Hypothalamus (tissue), 51 donors: ENCODE measurements at places on chromosomes 4 and X.

DNA sequence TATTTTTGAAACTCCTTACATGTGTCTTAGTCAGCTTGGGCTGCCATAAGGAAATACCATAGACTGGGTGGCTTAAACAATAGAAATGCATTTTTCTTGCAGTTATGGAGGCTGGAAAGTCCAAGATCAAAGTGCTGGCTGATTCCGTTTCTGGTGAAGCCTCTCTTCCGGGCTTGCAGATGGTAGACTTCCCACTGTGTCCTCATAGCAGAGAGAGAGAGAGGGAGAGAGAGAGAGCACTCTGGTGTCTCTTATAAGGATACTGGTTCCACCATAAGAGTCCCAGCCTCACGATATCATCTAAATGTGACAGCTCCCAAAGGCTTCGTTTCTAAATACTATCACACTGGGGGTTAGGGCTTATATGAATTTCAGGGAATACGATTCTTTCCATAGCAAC, 39.7 kb downstream of the ENPEP start:
- no peak for DNase-seq

DNA sequence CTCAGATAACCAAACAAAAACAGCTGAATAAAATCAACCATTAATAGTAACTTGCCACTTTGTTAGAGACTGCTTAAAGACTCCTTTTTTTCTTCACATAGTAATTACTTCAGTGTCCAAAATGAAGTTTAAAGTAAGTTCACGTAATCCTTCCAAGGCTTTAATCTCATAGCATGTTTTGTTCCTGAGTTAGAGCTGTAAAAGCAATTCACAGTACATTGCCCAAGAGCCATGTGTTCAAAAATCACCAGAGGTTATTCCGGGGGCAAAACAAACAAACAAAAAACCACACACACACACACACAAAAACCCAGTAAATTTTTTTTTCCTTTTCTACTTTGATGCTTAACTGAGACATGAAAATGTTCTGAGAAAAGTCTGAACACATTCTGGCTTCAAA, 6.1 kb downstream of the GPR82 start:
- DNase-seq, result no peak

- no peak for DNase-seq
These were observed 83.7 kb upstream of the NHS start for GRCh38 chrX:17291171-17291900.

GRCh38 chr4:101977076-101977475, 186.5 kb downstream of the BANK1 start:
- no peak for DNase-seq

DNA sequence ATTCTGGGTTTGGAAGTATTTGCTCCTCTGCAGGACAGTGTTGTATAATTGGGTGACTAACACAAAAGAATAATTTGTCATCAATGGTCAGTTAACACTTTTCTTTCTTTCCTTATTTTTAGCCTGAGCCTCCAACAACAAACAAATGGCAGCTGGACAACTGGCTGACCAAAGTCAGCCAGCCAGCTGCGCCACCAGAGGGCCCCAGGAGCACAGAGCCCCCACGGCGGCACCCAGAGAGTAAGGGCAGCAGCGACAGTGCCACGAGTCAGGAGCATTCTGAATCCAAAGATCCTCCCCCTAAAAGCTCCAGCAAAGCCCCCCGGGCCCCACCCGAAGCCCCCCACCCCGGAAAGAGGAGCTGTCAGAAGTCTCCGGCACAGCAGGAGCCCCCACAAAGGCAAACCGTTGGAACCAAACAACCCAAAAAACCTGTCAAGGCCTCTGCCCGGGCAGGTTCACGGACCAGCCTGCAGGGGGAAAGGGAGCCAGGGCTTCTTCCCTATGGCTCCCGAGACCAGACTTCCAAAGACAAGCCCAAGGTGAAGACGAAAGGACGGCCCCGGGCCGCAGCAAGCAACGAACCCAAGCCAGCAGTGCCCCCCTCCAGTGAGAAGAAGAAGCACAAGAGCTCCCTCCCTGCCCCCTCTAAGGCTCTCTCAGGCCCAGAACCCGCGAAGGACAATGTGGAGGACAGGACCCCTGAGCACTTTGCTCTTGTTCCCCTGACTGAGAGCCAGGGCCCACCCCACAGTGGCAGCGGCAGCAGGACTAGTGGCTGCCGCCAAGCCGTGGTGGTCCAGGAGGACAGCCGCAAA, 106.0 kb downstream of the KLHL8 start:
- no peak for DNase-seq

DNA sequence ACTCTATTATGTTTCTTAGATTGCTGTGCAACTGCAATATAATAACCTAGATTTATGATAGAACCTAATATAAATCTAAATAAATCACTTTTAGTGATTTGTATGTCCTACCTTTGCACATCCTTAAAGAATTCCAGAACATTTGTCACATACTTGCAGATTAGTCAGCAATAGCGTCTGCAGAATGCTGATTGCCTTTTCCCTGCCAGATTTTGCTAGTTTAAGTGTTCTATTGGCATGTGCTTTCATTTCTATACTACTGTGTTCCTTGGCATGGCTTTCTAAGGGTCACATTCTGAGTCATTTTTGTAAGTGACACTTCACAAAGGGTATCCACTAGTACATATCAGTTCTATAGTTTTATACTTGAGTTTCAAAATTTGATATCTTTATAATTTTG, 303.1 kb upstream of the GIMD1 start:
- DNase-seq, result no peak

GRCh38 chr4:88696630-88697029, 999 bp downstream of the NAP1L5 start:
- no peak for DNase-seq

DNA sequence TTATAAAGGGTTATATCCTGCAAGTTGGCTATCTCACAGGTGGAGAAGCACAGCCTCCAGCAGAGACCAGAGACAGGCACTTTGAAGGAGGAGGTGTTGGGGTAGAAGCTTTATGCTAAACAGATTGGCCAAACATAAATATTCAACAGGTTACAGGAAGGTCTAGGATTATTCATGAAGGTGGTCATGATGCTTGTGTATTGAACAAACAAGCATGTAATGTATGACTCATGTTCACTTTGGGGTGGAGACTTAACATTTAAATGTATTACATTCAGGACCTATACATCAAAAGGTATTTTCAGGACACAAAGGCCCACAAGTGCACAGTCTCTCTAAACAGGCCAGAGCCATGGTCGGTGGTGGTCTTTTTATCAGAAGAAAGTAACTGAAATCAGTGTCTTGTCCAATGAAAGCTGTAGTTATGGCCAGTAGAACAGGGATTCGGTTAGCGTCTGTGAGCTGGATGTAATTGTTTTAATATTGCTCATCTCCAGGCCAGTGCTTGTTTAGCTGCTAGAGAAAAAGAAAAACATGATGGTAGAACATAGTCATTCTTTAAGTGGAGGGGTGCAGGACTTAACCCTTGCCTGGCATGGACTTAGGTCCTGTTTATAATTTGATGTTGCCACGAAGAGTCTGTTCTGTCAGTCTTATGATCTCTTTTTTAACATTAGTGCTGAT, 555.2 kb upstream of the PCDH10 start:
- no peak for DNase-seq

DNA sequence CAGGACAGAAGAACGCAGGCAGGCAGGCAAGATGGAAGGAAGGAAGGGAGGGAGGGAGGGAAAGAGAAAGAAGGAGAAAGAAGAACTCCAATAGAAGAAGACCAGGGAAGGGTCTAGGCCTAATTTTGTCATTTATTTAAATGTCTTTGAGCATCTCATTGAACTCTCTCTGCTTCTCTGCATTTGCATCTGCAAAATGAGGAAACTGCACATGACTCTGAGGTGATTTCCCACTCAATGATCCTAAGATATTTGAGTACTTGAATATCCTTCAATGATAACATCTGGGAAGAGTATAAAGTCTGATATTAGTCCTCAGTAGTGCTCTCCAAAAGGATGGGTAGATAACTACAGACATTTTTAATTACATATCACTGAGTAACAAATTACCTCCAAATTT, 33.1 kb upstream of the RBPJ start:
- no peak for DNase-seq

DNA sequence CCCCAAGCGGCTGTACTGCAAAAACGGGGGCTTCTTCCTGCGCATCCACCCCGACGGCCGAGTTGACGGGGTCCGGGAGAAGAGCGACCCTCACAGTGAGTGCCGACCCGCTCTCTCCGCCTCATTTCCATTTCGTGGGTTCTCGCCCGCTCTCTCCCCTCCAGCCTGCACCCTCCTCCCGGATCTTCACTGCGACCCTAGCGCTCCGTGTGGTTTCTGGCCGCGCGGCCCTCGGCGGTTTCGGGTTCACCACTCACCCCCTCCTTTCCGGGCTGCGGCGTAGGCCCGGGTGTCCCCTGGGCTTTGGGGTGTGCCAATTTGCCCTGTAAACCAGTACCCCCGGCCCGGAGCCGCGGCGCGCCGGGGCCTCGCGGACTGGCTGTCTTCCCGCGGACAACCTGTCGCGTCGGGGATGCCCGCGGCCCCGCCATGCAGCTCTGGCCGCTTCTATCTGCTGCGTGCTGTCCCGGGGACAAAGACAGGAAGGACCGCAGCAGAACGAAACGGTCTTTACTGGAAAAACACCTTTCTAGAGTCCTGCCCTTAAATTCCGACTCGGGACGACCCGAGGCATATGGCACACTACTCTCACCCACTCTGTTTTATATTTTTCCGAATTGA, 737 bp downstream of the FGF2 start:
- peak; percentile 65 for DNase-seq

DNA sequence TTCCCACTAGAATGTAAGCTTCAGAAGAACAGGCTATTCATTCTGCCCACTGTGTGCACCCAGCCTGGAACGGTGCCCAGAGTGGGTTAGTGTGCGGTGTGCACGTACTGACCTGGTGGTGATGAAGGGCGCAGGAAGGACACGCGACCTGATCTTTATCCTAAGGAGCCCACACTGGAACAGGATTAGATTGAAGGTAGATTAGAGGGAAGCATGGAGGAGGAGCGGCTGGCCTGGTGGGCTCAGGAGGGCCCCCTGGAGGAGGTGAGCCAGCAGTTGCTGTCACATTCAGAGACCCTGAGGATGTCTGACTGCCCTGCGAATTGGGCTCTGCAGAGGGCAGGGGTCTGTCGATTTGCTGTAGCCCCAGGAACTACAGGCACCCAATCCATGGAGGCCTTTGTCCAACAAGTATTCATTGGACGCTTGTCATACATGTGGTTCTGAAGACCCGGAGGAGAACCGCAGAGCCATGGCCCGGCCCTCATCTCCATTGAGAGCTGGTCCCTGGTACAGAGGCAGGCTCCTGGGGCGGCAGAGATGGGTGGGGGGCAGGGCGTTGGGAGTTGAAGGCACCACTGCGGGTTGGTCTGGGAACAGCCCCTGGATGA, 73.2 kb downstream of the HTRA3 start:
- no peak for DNase-seq
